Activated T-cell treated with anti-CD3 and anti-CD28 coated beads, Interleukin-2, amount 50 U/mL, for 1 hour (primary cell): ENCODE measurements at places on chromosomes 5 and 9.

GRCh38 chr9:113131689-113132151 is 19.1 kb upstream of the SLC31A2 start:
- DNase-seq: no peak

- no peak for DNase-seq
These were observed 419.9 kb upstream of the GRAMD2B start for GRCh38 chr5:126003309-126003708.

DNA sequence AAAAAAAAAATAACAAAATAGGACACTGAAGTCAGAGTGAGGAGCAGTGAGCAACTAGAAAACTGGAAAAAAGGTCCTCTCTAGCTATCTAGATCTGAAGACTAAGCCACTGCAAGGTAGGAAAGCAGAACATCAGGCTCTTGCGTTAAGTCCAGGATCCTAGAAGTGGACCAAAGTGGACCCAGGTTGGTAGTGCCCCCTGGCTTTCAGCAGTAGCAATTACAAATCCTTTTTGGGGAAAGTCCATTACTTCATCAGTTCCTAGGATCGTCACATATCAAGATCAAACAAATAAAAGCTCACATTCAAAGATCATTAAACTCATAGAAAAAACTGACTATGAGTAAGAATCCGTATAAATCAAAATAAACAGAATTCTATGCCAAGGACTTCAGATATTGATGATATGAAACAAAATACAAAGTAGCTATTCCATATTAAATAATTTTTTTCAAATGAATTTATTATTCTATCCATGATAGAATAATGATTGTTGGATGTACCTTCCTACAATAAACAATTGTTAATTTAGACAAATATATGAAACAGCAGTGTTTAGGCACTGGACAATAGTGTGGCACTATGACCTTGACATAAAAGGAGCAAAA is 6.5 kb upstream of the RICTOR start:
- no peak for DNase-seq

GRCh38 chr9:83043597-83043996 is 19.3 kb downstream of the RASEF start:
- no peak for DNase-seq

DNA sequence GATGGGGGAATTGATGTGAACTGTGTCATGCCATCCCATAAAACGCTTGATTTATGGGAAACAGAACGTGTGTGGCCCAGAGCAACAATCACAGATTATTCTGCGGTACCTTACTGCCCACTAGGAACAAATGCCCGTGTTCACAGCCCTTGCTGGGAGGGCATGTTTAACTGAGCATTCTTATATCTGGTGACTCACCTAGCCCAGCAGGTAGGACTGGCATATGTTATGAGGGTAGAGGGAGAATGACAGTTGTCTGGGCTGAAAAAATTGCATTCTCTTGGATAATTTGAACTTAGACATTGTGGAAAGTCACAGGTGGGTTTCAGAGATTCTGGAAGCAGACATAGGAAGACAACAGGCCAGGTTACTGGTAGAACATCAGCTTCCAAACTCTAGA is 460.6 kb downstream of the DMRT2 start:
- no peak for DNase-seq

- no peak for DNase-seq
These were observed 303.6 kb downstream of the PIK3R1 start for GRCh38 chr5:68519143-68519542.

DNA sequence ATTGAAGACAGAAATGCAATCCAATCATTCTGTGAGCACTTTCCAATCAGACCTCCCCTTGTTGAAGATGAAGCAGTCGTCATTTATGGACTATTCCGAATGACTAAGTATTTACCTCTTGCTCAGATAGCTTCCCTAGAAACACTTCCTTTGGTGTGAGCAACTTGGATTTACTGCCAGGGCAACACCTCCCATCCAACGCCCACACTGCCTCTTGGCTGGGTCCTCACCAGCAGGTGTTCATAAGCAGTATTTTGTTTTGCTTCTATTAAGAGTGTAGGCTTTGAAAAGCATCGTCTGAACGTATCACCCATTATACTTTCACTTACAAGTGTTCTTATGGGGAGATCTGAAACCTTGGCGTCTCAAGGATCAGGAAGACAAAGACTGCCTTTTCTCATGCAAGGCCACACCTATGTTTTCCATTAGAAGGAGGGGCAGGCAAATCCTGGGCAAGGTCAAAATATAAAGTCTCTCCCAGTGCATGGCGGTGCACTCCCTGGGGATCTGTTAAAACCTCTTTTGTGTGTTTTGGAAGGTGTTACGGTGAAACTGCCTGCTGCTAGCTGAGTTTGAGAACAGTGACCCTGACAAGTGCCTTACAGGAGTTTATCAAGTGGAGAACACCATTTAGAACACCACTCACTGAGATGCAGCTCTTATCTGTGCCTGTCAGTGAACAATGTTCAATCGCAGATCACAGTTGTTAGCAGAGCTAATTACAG is 10.6 kb upstream of the MARCHF3 start:
- no peak for DNase-seq

DNA sequence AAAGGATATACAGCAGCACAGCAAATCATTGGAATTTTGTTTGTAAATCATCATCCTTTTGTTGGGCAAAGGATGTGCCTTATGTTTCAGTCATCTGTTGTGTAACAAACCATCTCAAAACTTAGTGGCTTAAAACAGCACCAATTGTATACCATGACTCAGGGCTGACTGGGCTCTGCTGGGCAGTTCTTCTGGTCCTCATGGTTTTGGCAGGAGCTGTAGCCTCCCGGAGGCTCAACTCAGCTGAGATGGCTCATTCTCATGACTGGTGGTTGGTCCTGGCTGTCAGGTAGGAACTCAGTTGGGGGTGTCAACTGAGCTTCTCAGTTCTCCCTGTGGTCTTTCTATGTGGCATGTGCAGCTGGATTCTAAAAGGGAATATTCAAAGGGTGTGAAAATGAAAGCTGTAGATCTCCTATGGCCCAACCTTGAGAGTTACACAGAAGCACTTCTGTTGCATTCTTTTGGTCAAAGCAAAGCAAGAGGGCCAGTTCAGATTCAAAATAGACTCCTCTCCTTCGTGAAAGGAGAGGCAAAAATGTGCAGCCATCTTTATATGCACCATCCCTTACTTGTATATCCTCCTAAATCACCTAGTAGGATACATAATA is 39.1 kb upstream of the CPEB4 start:
- DNase-seq: no peak

DNA sequence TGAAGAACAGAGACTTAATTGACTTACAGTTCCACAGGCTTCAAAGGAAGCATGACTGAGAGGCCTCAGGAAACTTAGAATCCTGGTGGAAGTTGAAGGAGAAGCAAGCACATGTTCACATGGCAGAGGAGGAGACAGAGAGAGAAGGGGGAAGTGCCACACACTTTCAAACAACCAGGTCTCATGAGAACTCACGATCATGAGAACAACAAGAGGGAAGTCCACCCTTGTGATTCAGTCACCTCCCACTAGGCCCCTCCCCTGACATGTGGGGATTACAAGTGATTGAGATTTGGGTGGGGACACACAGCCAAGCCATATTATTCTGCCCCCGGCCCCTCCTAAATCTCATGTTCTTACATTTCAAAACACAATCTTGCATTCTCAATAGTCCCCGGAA is 19.5 kb downstream of the NR3C1 start:
- DNase-seq: no peak

GRCh38 chr9:129895376-129896268 is 60.4 kb downstream of the USP20 start:
- peak; percentile 52 for DNase-seq

DNA sequence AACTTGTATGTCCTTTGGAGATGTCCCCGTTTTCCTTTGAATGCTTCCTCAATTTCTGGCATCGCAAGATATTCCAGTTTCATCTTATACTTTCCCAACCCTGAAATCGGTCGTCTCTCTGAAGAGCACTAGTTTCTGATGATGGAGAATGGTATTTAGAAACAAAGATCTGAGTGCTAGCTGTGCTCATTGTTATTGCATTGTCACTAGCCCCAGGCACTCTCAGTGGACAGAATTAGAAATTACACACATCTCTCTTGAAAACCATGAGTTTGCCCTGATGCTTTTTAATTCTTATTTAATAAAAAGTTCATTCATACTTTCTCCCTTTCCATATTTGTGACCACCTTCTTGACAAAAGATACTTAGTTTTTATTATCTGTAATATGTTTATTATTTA is 67.7 kb downstream of the C9orf152 start:
- no peak for DNase-seq

GRCh38 chr5:31574772-31575171 is 42.7 kb downstream of the C5orf22 start:
- no peak for DNase-seq

GRCh38 chr5:142122121-142122520 is 13.5 kb downstream of the NDFIP1 start:
- no peak for DNase-seq

DNA sequence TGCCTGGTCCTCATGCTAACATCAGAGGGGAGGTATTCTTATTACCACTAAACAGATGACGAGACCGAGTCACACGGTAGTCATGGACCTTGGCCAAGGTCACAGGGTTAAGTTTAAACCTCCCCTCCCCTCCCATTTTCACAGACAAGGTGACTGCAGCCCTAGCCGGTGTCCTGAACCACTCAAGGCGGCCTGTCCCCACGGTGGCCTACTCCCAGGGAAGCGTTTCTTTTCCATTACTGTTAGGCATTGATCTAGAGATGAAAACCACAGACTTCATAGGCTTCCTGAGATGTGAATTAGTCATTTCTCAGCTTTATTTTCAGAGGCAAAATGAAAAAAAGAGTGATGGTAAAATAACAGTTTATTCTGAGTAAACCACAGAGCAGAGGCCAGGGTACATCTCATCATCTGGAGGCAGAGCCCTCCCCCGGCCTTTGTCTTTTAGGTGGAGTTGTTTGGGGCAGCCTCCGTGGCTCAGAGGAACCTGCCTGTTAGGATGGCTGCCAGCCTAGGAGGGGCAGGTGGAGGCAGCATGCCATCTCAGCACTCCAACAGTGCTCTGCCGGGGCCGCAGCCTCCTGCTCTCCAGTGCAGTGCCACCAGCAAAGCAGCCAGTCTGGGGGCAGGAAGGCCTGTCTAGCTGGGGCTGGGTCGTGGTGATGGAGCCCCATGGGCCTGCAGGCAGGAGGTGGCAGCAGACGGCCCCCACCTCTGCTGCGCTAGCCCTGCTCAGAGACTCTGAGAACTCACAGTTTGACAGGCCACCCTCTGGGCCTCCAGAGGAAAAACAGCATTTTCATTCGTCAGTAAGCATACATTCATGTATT is 71.2 kb downstream of the RAPGEF1 start:
- DNase-seq: peak; percentile 76

DNA sequence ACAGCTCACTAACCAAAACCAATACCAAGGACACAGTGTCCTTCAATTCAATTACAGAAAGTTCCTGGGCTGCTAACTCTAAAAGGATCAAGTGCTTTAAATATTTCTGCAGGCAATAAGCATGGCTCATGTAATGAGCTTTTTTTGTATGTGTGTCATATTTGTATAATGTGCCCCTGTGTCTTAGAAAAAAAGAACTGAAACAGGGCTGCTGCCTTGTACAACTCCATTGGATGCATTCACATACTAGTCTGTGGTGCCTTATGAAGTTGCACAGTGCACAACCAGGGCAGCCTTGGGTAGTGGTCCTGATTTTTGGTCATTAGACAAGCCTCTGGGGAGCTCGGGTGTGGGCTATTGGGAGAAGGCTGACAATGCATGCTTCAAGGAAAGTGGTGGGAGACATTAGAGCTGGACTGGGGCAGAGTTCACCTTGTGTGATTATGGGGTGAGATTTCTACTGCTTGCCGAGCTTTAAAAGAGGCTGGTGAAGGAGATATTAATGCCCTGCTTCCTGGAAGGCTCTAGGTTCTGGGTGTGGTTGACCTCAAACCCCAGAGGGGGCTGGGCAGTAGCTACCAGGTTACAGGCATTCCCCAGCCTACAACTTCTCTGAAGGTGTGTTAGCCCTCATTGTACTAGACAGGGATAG is 3.6 kb upstream of the CPEB4 start:
- peak; percentile 36 for DNase-seq

DNA sequence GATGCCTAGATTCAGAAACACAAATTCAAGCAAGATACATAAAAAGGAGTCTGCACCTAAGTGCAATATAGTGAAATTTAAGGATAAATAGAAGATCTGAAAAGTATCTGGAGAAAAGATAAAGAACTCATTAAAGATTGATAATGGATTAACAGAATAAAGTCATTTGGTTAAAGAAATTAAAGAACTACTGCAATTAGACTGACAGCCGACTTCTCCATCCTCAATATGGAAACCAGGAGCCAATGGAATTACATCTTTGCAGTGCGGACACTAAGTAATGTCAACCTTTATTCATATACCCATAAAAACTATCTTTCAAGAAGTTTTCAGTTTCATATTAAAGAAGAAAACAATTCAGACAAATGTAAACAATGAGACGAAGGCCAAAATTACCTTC is 81.0 kb downstream of the MRPL36 start:
- no peak for DNase-seq

DNA sequence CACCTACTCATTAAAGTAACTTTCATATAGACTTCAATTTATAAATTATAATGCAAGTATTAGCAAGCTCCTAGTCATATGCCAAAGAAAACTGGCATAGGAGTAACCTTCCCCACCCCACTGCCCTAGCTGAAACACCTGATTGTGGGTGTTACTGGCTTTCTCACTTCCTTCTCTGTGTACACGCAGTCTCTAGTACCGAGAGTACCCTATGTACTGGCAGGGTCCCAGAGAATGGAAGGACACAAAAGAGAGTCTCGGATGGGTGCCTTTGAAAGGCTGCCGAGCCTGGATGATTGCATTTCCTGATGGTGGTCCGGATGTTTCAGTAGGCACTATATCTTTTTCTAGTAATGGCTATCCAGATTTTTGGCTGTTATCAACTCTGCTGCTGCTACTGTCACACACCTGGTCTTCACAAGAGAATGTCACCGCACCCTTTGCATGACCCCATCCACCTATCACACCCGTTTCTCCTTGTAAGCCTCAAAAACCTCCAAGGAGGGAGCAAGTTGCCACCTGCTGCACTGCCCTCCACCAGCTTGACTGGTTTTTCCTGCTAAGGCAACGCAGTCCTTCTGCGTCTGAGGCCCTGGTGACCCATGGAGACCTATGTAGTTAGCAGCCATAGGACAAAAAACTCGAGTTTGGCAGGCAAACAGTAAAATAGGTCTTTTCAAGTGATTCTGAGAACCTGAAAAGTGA is 53.8 kb upstream of the CLINT1 start:
- no peak for DNase-seq

DNA sequence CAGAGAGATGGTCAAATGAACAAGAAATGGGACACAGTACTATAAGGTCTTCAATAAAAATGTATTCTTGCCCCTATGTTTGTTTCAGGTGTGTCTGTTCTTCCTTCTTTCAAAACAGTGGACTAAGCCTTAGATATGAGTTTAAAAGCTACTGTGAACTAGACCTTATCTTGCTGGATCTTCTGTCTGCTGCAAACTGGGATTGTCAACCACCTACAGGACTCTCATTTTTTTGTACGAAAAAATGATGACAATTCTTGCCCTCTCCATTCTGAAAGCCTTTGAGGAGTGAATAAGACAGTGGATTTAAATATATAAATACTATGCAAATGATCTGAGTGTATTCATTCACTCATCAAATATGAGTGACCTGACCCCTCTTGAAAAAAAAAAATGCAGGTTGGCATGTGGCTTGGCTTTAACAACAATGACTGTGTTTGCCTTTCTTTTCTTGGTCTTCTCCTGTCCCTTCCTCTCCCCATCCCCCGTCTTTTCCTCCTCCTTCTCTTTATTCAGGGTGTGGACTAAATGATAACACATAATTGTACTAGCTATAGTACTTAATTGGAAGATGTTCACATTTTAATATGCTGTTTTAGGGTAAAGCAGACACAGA is 235.5 kb upstream of the TRIM32 start:
- no peak for DNase-seq
